ENCODE measurements at places on chromosomes 11 and 22.

DNA sequence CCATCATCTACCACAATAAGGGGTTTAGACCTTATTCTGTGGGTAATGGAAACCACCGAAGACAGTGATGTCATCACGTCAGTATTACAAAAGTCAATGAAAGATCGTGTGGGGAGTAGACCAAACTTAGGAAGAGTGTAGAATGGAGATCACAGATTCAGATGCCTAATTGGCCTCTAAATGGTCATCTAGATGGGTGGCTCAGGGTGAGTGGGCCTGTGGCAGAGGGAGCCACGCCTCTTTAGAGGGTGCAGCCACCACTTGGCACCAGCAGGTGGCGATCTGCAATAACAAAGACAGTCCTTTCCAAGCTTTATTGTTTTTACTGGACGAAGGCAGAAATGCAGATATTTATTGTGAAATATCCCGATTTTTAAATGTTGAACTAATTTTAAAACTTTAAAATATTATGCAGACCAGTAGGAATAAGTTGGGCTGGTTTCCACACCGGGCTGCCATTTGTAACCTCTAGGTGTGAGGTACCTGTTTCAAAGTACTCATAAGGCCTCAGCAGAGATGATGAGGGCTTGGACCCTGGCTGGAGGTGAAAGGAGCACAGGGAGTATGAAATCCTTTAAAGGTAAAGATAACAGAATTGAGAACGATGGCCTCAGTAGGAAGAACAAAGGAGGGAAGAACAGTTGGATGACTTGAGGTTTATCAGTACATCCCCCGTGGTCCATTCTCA lies 222.0 kb downstream of the DBX1 start:
- no peak for DNase-seq

DNA sequence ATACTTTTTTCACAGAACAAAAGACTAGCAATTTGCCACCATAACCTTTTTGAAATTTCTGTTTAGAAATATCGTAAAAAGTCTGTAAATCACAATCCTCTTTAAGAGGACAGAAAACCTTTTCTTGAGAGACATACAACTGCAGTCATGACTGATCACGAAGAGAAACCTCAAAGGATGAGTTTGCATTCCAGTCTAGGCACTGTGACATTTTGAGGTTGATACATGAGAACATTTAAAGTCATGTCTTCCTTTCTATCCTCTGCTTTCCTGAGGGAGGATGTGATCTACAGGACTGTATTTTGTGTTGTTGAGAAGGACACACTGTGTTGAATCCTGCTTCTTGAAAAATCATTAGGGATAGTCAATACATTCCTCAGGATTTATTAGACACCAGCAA lies 476.7 kb upstream of the CCDC179 start:
- no peak for DNase-seq

DNA sequence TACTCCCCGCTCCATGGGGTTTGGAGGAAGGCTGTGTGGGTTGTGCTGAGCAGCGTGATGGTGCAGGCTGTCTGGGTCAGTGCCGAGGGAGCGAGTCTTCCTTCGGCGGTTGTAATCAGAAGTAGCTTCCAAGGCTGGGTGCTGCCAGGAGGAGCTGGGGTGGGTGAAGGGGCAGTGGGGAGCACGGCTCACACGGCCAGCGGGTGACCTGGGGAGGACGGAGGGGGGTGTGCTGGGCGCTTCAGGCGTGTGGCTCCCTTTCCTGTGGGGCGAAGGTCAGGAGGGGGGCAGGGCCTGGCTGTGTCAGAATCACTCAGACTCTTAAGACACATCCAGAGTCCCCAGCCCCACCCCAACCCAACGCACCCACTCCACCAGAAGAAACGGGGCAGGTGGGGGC lies 60.2 kb downstream of the LRP5 start:
- no peak for DNase-seq

GRCh38 chr11:89521294-89521693 lies 30.1 kb upstream of the NOX4 start:
- no peak for DNase-seq

DNA sequence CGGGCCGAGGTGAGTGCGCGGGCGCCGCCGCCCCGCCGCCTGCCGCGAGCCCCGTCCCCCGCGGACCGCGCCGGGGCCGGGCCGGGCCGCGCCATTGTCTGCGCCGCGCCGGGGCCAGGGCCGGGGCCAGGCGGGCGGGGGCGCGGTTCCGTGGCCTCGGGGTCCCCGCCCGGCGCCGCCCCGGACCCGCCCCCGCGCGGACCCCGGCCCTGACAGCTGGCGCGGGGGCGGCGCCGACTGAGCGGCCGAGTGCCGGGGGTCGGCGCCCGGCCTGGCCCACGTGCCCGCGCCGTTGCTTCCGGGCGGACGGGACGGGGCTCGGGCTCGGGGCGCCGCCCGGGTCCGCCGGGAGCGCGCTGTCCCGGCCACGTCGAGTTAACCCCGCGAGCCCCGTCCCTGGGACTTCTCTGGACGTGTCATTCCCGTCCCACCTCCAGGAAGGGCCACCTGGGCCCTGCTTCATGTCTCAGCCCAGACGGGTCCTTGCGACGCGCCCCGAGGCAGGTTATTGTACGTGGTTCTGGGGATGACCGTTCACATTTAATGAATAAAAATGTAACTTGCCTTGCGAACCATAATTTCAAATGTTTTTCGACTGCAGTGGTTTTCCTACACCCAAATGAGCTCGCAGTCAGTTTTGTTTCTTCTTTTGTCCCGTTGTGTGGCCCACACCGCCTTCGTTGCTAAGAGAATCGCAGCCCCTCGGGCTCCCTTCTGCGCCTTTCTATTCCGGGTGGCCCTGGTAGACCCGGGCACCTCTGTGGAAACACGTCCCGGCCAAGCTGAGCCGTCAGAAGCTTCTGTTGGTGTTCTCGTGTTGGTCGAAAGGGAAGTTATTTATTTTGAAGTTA lies 562 bp downstream of the ZBED4 start:
- DNase-seq, result no peak

DNA sequence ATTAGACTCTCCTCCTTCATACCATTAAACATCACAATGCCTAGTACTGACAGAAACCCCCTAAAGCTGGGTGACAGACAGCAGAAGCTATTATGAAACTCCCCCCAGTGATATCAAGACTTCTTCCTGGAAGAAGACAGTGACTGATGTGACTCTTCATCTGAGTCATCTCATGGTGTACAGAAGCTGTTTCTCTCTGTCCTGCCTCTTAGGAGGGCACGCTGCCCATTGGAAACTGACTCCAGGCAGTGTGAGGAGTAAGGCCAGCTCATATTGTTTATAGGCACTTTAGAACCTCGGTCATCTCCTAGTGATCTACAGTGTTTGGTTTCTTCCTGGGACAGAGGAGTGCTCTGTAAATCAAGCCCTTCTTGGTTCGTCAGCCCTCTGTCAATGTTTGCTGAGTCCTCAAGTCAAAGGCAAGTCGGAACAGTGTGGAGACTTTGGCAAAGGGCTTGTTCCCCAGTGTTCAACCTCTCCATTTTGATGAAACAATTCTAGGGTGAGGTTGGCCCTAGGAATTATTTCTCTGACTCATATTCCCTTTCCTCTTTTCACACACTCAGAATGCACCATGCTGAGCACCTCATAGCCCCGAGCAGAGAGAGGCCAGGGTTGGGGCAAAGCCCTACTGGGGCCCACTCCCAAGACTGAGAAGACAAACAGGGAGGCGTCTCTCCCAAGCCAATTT lies 172.5 kb upstream of the TMEM45B start:
- peak; percentile 20 for DNase-seq

DNA sequence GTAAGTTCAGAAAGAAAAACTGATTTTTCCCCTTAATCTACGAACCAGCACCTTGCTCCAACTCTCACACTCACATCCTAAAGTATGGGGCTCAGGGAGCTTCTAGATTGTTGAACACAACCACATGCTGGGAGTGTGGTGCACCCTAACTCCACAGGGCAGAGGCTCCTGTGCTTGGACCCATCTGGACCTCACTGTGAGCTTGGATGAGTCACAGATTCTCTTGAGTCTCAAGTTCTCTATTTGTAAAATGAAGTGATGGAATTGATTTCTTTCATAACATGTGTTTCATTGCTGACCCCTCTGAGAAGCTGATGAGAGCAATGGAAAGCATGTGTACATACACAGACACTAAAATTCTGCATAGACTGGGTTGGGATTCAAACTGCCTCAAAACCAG lies 109.7 kb downstream of the PGR start:
- DNase-seq, result no peak

GRCh38 chr11:69310351-69310750 lies 16.4 kb downstream of the MYEOV start:
- no peak for DNase-seq

DNA sequence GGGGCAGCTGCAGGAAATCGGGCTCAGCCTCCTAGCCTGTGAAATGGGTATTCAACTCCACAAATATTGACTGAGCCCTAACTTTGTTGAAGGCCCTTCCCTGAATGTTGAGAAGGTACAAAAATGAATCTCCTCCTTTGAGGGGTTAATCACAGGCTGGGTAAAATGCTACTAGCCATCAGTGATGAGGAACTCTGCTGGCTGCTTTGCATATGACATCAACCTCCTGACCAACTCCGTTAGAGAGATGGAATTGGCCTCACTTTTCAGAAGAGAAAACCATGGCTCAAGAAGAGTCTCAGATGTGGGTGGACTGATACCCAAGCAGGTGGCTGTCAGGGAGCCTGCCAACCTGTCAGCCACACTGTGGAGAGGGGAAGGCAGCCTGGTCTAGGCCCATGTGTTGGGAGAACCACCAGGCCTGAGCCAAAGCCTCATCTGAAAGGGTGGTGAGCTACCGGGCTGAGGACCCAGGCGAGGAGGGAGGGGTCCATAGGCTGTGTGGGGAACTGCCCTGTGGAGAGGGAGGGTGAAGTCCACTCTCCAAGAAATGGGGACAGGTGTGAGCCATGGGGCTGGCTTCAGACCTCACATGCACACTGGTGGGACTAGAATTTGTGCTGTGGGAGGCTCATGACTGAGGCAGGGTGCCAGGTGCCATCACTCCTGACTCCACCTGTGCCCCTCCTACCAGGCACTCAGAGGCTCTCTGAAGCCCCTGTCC lies 11.8 kb downstream of the CDCA5 start:
- DNase-seq, result no peak

- DNase-seq, result no peak
Observed at GRCh38 chr22:17699696-17700340, 61.3 kb downstream of the BCL2L13 start.

- no peak for DNase-seq
Observed at GRCh38 chr22:18114495-18114894, 3.9 kb downstream of the TUBA8 start.

DNA sequence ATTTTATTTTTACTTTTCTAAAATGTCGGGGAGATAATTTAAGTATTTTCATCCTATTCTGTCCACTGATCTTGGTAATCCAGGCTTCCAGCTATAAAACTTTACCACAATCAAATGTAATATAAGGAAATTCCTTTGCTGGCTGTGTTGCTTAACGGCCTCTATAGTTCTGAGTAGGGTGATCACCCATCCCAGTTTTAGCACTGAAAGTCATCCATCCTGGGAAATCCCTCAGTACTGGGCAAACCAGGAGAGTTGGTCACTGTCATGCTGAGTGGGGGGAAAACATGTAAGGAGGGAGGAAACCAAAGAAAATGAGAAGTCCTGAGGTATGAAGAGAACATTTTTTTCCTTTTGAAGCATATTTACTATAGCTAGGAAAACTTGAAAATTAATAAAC lies 12.8 kb upstream of the BACE1-AS start:
- no peak for DNase-seq

DNA sequence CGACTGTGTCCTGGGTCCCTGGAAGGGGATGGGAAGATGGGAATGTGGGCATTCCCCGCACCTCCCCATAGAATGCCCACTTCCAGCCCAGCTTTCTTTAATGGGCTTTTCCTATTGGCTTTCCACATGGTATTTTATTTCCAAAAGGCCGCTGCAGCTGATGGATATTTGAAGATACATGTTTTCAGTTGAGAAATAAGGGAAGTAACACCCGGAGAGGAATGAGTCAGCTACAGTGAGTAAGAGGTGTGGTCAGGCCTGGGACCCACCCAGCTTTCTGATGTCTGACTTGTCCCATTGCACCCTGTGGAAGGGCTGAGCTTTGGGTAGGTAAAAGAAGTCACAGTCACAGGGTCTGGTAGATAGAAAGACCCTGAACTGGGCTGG lies 476.9 kb downstream of the MIAT start:
- DNase-seq, result peak; percentile 86

Measured in kidney glomerular epithelial cell (primary cell).